Activated CD4-positive, alpha-beta T cell treated with anti-CD3 and anti-CD28 coated beads for 4 hours (primary cell): ENCODE measurements at places on chromosomes 11 and 22.

GRCh38 chr11:2582351-2582945 lies 117.3 kb downstream of the KCNQ1OT1 start:
- no peak for DNase-seq

GRCh38 chr22:44085743-44086270 lies 61.7 kb downstream of the PARVB start:
- DNase-seq = no peak

GRCh38 chr11:118229274-118229847 lies 4.5 kb upstream of the JAML start:
- no peak for DNase-seq

DNA sequence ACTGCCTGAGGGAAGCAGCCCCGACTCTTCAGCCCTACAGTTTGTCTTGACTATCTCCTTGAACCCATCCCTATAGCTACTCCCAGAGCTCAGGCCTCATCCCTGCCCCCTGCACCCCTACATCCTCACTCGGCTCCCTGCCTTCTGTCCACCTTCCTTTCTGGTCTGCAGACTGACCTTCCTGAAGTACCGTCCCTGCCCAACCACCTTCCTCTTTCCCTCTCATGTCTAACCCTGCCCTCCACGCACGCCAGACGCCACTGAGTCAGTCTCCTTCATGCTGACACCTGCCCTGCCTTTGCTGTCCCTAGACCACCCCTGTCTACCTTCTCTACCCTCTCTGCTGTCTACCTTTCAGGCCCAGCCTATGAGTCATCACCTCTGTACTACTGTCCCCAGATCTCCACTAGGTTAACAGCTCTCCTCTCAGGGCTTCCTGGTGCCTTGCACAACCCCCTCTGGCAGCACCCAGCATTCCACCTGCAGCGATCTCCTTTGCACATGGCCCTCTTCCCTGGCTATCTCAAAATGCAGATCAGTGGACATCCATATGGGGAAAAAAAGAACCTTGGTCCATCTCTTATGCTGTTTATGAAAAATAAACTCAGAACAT lies 8.9 kb downstream of the KCTD21 start:
- DNase-seq = no peak

DNA sequence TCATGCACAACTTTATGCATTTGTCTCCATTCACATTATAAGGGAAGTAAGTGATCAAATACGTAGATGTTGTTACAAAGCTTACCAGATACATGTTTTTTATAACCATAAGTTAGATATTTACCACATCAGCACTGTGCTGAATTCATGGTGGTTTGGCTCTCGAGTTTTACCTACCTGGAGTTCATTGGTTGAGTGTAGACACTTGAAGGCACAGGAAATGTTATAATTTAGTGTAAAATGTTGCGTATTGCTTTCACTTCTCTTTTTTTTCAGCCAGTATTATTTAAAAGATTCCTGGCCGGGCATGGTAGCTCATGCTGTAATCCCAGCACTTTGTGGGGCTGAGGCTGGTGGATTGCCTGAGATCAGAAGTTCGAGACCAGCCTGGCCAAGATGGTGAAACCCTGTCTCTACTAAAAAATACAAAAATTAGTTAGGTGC lies 53.1 kb upstream of the GRK2 start:
- DNase-seq = no peak

- peak; percentile 15 for DNase-seq
These were observed 101.0 kb downstream of the PDE2A start for GRCh38 chr11:72573072-72573854.

GRCh38 chr11:120516461-120517389 lies 5.2 kb downstream of the GRIK4 start:
- no peak for DNase-seq

DNA sequence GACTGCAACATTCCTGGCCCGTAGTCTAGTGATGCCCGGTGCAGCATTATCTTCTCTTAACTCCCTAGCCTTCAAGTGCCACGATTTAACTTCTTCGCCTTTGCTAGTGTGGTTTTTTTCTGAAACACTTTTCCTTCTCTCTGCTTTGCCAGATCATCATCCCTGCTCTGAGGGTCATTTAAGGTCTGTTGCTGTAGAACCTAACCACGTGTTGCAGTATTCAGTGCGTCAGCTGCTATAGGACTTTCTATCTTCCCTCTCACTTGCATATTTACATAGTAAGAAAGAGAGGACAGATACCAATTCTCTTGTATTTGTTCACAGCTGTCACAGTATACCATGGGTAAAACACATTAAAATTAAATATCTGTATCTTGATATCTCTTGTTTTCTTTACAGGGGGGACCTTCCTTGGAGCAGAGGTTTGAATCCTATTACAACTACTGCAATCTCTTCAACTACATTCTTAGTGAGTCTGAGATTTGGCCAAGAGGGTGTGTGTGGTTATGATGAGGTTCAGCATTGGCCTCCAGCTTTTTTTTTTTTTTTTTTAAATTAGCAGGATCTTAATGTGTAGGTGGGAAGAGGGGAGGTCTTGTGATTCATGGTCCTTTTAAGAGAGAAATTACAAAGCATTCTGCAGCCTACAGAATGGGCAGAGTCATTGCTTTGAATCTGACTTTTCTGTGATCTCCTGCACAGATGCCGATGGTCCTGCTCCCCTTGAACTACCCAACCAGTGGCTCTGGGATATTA lies 13.5 kb downstream of the EIF3L start:
- DNase-seq = no peak

GRCh38 chr11:84825106-84825660 lies 802.0 kb downstream of the DLG2 start:
- no peak for DNase-seq

GRCh38 chr11:1555713-1556153 lies 16.3 kb downstream of the DUSP8 start:
- DNase-seq = no peak

DNA sequence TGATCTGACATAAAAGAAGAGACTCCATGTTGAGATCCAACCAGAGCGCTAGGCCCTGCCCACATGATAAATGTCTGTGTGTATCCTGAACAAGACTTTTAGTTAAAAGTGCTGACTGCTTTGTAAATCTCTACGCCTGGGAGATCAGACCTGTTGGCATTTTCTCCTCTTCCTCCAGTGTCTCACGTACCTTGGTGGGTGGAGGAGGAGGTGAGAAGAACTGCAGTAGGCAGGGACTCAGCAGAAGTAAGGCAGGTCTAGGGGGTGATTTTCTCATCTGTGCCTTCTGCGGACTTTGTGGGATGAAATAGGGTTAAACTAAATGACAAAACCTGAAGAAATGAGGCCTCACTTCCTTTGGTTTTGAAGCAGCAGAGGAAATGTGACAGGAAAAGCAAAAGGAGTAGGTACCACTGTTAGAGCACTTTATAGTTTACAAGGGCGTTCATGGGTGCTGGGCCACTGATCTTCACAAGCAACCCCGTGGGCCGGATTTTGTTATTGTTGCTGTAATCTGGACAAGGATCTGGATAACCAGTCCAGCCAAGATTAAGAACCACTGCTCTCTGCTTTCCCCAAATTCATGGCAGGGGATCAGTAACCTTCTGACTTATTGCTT lies 36.7 kb upstream of the PLET1 start:
- peak; percentile 18 for DNase-seq

DNA sequence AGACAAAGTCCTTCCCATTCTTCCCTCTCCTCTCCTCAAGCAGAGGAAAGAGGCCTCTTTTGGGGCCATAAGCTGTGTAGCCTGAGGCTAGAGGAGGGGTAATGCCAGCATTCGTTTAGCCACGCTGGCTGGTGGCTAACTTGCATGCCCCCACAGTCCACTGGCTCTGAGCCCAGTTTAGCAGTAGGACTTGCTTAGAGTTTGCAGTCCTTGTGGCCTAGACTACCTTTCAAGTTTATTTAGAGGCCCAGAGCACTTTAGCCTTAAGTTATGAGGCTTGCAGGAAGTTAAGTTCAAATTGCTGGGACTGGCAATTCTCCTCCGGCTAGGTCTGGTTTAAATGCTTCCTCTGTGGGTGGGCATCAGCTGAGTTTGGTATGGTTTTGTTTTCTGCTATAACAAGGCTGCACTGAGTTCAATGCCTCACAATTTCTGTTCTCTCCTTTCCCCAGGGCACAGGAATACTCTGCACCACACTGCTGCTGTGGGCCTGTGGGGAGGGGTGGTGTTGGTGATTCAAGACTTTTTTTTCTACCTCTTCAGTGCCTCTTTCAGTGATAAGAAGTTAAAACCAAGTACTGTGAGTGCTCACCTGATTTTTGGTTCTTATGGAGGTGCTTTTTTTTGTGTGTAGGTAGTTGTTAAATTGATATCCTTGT lies 281.0 kb upstream of the C11orf87 start:
- DNase-seq = no peak

DNA sequence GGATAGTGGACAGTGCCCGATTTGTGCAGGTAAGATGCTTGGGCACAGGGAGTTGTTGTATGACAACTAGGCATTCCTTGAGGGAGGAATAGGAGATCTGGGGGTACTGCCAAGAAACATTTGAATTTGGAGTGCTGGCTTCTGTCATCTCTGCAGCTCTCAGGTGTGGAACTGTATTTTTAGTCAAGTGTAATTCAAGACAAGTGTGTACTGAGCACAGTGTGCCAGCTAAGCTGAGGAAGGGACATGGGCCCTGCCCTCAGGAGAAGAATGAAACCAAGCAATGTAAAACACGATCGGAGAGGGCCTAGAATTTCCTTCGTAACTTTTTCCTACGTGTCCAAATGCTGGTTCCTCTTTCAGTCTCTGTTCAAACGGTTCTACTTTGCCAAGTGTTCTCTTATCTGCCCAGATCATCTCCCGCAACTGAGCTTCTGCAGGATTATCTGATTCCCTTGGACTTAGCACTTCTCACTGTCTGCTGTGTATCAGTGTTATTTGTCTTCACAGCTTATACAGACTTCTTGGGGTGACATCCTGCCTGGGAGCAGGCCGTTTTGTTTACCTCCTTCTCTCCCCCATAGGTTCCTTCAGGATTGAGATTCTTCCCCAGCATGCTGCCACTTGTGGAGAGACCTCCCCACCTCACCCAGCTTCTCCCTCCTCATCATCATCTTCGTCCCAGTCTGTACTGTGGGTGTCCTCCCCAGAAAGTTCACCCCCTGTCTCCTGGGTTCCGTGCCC lies 27.6 kb downstream of the ART5 start:
- no peak for DNase-seq

GRCh38 chr11:72815110-72815618 lies 953 bp downstream of the ATG16L2 start:
- DNase-seq = no peak

- DNase-seq = no peak
These were observed 6.2 kb downstream of the SYT12 start for GRCh38 chr11:67029146-67029545.

GRCh38 chr11:66070604-66071380 lies 720 bp downstream of the PACS1 start:
- peak; percentile 31 for DNase-seq

DNA sequence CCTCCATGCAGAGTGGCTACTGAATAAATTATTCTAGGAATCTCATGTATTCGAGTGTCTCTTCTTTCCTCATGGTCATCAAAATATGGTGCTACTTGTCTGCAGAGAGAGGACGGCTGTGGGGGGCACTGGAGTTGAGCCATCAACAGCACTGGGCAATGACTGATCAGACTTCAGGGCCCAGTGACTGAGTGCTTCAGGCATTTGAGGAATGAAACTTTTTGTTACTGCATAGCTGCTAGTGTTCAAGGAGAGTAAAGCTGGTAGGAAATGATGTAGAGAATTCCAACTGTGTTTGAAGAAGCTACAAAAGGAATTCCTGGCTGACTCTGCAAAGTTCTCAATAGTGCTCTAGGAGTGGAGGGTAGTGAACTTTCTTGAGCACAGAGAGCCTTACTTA lies 277.7 kb downstream of the CADM1 start:
- no peak for DNase-seq

GRCh38 chr11:20042811-20043341 lies 117.4 kb downstream of the DBX1 start:
- no peak for DNase-seq

DNA sequence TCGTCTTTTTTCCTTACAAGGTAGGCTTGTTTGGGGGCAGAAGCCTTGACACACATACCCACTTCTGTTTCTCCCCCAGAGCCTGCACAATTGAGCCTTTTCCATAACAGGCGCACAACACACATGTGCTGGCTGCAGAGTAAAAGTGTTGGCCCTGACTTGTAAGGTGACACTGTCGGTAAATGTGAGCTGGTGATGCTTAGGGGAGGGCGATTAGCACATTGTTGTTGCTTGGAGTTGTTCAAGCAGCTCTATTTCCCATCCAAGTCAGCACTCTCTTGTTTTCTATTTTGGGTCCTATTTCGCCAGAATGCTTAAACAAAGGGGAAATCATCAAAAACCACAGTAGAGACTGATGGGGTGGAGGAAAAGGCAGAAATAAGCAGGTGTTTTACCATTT lies 51.9 kb upstream of the PTPRJ start:
- DNase-seq = no peak

DNA sequence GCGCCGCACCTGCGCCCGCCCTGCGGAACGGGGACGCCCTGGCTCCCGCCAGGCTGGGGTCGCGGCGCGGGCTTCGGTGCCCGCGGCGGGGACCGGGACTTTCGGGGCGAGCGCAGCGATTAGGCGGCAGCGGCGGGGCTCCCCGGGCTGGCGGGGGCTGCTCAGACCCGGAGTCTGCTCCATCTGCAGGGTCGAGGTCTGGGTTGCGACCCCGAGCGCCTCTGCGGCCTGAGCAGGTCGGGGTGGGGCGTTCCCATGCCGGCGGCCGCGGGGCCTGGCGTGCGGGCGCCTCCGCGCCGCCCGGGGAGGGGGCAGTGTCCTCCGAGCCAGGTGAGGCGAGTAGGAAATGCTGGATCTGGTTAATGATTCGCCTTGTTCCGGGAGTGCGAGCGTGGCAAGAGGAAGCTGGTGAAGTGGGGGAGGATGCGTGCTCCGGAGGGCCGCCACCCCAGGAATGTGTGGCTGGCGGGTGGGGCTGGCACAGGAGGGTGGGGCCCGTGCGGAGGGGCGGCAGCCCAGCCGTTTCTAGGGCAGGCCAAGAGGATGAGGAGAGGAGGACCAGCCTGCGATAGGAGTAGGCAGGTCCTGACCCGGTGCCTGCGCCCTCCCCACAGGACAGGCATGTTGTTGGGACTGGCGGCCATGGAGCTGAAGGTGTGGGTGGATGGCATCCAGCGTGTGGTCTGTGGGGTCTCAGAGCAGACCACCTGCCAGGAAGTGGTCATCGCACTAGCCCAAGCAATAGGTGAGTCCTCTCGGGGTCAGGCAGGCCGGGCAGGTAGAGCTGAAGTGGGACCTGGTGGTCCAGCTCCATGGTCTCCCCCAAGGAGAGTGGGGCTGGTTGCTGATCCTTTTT lies 606 bp downstream of the RASSF7 start:
- no peak for DNase-seq

GRCh38 chr22:22461111-22461510 lies 47.4 kb downstream of the ZNF280B start:
- DNase-seq = no peak

GRCh38 chr11:86499723-86500129 lies 125.0 kb downstream of the CCDC81 start:
- no peak for DNase-seq

DNA sequence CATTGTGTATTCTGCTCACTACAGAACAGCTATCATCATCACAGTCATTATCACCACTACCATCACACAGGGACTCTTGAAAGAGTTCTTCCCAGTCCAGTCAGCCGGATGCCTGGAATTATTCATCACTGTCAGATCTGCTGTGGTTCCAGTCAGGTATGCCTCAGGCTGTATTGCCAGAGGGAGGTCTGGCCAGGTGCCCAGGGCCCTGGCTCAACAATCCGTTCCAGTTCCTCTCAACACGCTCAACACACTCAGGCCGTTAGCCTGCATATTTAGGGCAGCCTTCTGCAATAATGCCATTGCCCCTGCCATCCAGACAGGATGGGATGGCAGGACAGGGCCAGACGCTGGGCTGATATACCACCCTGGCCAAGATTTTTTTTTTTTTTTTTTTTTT lies 28.6 kb upstream of the RASL10A start:
- no peak for DNase-seq

GRCh38 chr11:62494246-62494645 lies 52.4 kb downstream of the AHNAK start:
- no peak for DNase-seq
